ENCODE measurements at places on chromosomes 1 and 21. TPM values are rescaled to one million over a fixed set of nuclear protein-coding genes. Genes with fewer than 3 reads are reported as not detected.

Gene PTPRC
- 2.8 TPM for total RNA-seq

Gene MARCKSL1
- total RNA-seq, result 0.75 TPM

DNA sequence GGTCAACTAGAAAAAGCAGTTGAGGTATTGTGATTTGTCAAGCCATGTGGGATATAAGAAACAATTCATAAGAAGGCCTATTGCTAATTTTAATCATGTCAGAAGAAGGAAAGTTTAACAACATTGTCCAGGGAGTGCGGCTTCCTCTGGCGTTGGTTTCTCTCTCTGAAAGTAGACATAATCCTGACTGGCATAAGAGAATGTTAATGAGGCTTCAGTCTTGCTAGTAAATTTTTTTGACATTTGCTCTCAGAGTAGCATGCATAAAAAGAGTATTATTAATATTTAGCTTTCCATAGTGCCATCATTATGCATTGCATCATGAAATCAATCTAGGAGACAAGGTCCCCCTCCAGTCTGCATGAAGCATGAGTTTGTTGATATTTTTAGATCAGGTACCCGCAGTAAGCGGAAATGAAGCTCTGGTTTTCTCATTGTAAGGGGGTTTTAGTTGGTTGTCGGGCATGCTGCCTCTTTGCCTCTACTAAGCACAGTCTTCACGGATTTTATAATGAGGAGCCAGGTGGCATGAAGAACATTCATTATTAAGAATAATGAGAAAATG lies 12.8 kb upstream of the PRDM2 start:
- no peak for DNase-seq

DNA sequence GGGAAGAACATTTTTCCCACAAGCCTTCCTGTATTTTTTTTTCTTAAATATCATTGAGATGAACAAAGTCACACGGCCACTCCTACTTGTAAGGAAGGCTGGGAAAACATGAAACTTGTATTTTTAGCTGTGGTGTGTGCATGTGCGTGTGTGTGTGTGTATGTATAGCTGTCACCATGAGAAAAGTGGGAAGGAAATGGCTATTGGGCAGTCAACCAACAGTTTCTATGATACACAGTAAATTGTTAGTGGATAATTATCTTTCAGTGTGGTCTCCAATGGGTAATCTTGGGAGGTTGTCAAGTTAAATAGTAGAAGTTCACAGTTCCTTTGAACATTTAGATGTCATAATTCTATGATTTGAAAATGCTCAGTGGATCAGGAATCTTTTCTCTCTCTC lies 132.7 kb upstream of the USP24 start:
- DNase-seq, result no peak

DNA sequence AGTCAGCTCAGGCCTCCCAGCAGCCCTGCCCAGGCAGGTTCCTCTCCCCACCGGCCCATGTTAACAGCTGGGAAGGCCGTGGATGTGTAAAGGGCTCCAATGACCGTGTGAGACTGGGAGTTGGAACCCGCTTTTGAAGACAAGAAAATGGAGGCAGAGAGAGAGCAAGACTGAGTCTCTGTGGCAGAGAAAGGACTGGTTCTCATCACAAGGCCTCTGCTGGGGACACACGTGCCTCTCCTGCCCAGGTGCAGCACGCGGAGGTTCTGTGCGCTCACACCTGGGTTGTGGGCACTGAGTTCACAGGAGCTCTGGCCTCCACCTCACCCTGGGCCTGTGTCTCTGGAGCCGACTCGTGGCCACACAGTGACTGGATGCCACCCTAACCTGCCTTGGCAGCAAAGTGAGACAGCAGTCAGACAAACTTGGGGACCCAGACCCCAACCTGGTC lies 27.0 kb downstream of the RUNX3 start:
- DNase-seq, result no peak

DNA sequence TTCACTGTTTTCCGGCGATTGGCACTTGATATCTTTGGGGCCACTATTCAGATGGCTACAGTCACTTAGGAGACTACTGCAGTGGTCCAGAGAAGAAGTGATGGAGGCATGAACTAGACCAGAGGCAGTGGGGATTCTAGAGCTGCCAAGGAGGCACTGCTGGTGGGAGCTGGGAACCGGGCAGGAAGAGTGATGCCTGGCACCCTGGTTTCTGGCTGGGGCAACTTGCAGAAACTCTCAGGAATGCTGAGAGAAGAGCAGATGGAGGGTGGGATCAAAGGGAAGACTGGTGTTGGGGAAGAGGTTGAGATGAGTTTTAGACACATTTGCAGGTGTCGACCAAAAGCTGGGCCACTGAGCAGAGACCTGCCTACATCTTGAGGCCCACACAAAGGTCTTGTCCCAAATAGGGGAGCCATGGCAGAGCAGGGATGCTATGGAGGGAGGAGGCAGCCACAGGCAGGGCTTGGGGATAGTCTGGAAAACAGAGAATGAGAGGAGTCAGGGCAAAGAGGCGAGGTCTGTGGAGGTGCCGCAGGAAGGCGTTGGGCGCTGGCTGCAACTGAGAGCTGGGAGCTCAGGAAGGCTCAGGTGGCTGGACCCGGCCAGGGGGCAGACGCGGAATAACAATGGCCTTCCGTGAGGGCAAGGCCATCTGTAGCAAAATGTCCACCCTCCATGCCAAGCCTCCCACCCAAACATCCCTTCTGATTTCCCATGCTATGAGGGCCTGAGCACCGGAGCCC lies 118.9 kb downstream of the TOMM20 start:
- DNase-seq, result no peak

GRCh38 chr1:180188091-180188506 lies 33.4 kb downstream of the QSOX1 start:
- no peak for DNase-seq

DNA sequence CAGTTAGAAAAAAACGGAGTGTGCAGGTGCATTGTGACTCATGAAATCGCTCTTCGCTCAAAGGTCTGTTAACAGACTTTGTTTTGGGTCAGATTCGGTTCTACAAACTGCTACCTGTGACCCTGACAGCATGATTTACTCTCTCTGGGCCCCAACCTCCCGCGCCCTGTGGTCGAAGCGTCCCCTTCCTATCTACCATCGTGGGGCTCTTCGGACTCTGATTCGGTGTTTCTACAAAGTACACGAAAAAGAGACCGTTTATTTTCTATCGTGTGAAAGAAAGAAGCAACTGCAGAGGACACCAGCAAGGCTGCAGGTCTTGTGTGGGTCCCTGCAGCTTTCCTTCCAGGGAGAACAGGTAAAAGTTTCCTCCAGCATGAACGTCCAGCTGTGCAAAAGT lies 29.4 kb upstream of the SLC19A1 start:
- no peak for DNase-seq
